ENCODE measurements at places on chromosomes 2 and 18. TPM values are rescaled to one million over a fixed set of nuclear protein-coding genes. Genes with fewer than 3 reads are reported as not detected.

DNA sequence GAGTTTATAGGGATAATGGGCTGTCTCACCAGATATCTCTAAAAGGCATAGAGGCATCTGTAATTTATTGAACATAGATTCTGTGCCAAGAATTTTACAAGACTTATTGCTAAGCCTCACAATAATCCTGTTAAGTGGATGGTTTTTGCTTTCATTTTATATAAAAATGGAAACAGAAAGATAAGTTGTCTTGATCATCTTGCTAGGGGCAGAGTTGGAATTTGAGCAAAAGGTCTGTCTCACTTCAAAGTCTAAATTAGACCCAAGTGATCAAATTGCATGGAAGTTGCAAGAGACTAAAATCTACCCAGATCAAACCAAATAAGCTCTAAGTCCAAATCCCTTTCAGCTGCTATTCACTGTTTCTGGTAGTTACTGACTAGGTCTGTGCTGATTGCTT lies 95.3 kb upstream of the SOX11 start:
- H3K4me3 ChIP-seq: no peak overlapping the region
- H3K4me1 ChIP-seq: no peaks in the 10 kb centered on the region
- H3K27me3 ChIP-seq: peaks cover 2% of the 10 kb centered on the region
- peaks cover 79% of the 10 kb centered on the region for H3K36me3 ChIP-seq

DNA sequence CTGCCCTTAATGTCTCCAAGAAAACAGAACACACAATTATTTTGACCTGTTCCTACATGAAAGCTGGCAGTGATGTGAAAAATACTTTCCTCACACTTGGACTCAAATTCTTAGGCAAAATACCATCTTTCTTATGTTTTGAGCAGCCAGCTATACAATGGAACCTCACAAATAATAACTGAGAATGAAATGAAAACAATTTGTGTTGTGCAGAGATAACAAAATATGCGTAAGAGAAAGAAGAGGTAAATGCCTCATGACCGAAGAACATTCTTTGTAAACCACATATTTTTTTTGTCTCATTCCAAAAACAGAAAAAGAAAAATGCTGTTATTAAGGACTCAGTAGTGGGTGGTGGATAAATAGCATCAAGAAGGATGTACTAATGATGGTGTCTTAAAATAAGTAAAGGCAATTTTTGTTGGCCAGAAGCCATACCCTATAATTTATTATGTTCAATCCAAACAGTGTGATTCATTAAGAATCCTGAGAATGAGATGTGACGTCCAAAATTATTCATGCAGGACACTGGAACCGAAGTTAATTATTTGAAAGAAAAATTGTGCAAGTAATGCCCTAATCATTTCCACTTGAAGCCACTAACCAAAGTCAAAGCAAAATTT lies 193.0 kb upstream of the NETO1 start:
- DNase-seq: no peak
- no peak overlapping the region for H3K4me3 ChIP-seq
- no peaks in the 10 kb centered on the region for H3K36me3 ChIP-seq
- H3K4me1 ChIP-seq: no peaks in the 10 kb centered on the region
- H3K27ac ChIP-seq: no peak overlapping the region
- no peaks in the 10 kb centered on the region for H3K27me3 ChIP-seq

- no peaks in the 10 kb centered on the region for H3K36me3 ChIP-seq
- H3K27me3 ChIP-seq: no peaks in the 10 kb centered on the region
- no peak for DNase-seq
- peaks cover 11% of the 10 kb centered on the region for H3K4me1 ChIP-seq
Observed at GRCh38 chr18:56152551-56153310, 485.7 kb downstream of the TXNL1 start.

DNA sequence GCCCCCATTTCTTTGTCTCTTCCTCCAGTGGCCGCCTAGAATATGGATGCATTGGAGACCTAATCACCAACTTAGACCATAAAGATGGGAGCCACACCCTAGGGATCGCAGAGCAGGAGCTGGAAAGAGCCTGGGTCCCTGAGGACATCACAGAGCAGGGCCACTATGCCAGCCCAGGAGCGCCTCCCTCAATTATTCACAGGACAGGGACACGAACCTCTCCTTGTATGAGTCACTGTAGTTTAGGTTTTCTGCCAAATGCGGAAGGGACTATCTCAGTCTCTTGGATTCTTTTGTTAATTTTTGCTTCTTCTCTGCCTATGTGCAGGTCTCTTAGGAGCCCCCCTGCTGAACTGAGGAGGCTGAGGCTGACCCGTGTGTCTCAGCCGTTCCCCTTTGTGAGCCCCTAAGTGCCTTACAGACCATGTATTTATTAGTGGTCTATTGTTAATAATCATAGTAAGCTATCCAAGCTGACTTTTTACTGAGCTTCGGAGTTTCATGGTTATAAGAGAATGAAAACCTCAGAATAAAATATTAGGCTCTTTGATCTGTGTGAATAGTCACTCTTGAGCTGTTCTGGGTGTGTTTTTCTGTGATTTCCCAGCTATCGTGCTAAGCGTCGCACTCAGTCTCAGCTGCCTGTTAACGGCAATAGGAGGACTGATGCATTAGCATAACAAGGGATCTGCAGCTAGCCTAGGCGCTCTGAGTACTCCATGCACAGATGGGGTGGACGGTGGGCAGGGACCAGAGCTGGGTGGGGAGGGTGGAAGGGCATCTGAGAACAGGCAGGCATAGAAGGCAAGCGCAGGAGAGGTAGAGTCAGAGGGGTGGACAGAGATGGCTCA lies 12.7 kb upstream of the PTPN4 start:
- no peak overlapping the region for H3K4me3 ChIP-seq
- H3K27ac ChIP-seq: no peak overlapping the region
- no peaks in the 10 kb centered on the region for H3K36me3 ChIP-seq
- peaks cover 17% of the 10 kb centered on the region for H3K4me1 ChIP-seq
- no peaks in the 10 kb centered on the region for H3K27me3 ChIP-seq

GRCh38 chr2:17306219-17306618 lies 212.0 kb downstream of the RAD51AP2 start:
- no peak for DNase-seq
- H3K36me3 ChIP-seq: 0 out of 2 replicates have a peak, but pooled peaks cover 2% of the 10 kb centered on the region
- H3K27me3 ChIP-seq: no peaks in the 10 kb centered on the region
- no peak overlapping the region for H3K4me3 ChIP-seq
- no peak overlapping the region for H3K27ac ChIP-seq

GRCh38 chr2:35000453-35000852 lies 1355.1 kb upstream of the CRIM1 start:
- no peaks in the 10 kb centered on the region for H3K36me3 ChIP-seq
- peaks cover 7% of the 10 kb centered on the region for H3K4me1 ChIP-seq
- H3K27me3 ChIP-seq: no peaks in the 10 kb centered on the region
- no peak for DNase-seq

DNA sequence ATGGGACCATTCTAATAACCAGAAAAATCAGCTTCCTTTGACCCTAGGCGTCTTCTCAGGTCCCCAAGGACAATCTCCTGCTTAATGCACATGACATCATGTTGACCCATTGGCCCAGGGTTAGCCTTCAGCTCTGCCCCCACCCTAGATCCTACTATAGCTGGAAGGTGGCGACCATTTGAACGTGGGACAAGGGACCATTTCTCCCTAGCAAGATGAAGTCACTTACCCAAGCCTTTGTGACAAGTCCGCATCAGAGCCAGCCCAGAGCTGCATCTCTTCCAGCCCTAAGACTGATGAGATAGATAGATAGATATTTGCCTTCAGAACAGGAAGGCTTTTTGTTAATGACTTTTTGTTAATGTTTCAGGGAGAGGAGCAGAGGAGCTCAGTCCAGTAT lies 28.2 kb upstream of the TAF1B start:
- no peak overlapping the region for H3K27ac ChIP-seq
- no peak for DNase-seq
- no peak overlapping the region for H3K4me3 ChIP-seq

- peak; percentile 86 for DNase-seq
- H3K27me3 ChIP-seq: peaks cover 18% of the 10 kb centered on the region
- H3K36me3 ChIP-seq: peaks cover 7% of the 10 kb centered on the region
- H3K4me1 ChIP-seq: peaks cover 60% of the 10 kb centered on the region
- no peak overlapping the region for H3K27ac ChIP-seq
- no peak overlapping the region for H3K4me3 ChIP-seq
Observed at GRCh38 chr2:101341901-101342624, 33.6 kb upstream of the RNF149 start.

DNA sequence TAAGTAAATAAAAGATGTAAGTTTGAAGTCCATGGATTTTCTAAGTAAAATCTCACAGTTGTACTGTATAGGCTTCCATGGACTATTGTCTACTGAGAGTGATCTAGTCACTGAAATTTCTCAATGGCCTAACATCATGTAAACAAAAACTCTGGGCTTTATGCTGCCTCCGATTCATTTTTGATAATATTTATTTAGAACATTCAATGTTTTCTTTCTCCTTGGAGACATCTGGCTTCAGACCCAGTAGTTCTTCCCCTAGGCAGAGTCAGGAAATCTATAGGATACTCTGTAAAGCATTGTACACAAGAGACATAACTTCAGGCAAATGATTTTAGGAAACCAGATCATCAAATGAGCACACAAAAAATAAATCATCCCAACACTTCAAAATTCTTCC lies 1208.6 kb upstream of the ZEB2 start:
- H3K4me3 ChIP-seq: no peak overlapping the region
- no peak overlapping the region for H3K27ac ChIP-seq
- no peak for DNase-seq
- no peaks in the 10 kb centered on the region for H3K36me3 ChIP-seq
- H3K4me1 ChIP-seq: no peaks in the 10 kb centered on the region

DNA sequence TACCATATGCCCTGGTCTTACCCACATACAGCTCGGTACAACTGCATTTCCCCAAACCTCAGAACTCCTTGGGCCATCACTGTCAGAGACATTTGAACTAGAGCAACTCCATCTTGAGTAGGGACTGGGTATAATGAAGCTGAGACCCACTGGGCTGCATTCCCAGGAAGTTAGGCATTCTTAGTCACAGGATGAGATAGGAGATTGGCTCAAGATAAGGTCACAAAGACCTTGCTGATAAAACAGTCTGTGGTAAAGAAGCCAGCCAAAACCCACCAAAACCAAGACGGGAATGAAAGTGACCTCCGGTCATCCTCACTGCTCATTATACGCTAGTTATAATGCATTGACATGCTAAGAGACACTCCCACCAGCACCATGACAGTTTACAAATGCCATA lies 131.3 kb downstream of the PIK3C3 start:
- no peaks in the 10 kb centered on the region for H3K27me3 ChIP-seq
- peaks cover 3% of the 10 kb centered on the region for H3K4me1 ChIP-seq
- DNase-seq: no peak
- no peaks in the 10 kb centered on the region for H3K36me3 ChIP-seq

DNA sequence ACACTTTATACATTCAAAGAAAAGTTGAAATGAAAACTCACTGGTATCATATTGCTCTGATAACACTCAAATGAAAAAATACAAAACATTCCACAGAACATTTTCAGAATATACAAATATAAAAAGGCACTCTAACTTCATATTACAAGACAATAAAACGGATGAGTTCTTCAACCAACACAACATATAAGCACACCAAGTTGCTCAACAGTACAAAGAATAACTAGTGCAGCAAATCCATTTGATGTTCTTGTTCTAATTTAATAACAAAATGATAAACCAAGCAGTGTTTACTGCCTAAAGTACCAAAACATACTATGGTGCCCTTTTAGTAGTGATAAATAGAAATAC lies 60.8 kb upstream of the PGAP1 start:
- DNase-seq: no peak
- H3K27ac ChIP-seq: no peak overlapping the region
- H3K36me3 ChIP-seq: no peaks in the 10 kb centered on the region
- peaks cover 31% of the 10 kb centered on the region for H3K4me1 ChIP-seq
- H3K4me3 ChIP-seq: no peak overlapping the region
- H3K27me3 ChIP-seq: no peaks in the 10 kb centered on the region

DNA sequence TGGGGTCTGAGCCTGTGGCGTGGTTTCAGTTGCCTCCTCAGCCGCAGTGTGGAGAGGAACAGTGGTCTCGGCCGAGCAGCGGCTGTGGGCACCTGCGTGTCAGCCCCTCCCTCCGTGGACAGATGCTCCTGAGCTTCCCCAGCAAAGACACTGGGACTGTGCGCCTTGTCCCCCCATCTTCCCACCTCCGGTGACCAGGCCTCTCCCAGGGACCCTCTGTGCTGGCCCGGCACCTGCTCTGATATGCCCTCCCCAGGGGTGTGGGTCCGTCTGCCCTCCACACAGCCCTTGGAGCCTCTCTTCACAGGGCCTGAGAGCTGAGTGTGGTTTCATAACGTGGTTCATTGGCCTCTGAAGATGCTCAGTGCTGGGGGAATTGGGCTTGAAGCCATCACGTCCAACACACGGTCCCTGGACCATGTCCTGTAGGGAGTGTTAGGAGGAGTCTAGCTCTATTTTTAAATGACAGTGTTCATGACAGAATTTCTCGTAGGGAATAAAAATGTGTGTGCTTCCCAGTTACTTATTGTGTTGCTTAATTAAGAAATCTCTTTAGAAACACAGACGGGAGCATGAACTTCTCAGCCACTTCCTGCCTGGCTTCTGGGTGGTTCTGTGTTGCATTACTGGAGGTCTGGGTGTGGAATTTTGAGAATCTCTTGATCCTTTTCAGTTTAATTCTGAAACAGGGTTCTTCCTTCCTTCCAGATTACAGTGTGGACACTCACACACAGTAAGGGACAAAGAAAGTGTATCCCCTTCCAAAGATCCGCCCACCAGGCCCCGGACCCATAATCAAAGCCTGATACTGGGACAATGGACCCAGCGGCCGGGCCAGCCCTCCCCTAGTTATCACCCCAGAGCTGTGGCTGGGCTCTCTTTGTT lies 110.7 kb downstream of the NFATC1 start:
- no peaks in the 10 kb centered on the region for H3K36me3 ChIP-seq
- H3K27me3 ChIP-seq: peaks cover 16% of the 10 kb centered on the region
- DNase-seq: no peak

DNA sequence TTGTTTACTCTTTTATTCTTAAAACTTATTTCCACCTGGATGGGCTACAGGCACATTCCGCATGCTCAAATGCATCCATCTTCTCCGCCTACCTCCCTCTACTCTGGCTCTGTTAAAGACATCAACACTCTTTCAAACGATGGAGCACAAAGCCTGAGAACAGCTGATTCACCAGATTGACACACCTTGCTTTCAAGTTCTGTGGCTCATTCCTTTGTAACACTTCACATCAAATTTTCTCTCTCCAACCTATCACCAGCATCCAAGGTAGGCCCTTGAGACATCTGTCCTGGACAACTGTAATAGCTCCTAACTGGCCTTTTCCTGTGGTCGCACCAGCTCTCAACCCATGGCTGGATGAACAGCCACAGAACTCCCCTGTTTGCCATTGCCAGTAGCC lies 274.5 kb downstream of the BCL11A start:
- no peak overlapping the region for H3K4me3 ChIP-seq
- no peak for DNase-seq
- no peaks in the 10 kb centered on the region for H3K27me3 ChIP-seq
- H3K4me1 ChIP-seq: 0 out of 2 replicates have a peak, but pooled peaks cover 4% of the 10 kb centered on the region

Gene CNTNAP5
- total RNA-seq: 0.34 TPM

Gene CFLAR
- 19.9 TPM for total RNA-seq

Gene CTDP1
- total RNA-seq: 34.5 TPM

Gene EML6
- total RNA-seq: 2.5 TPM

Gene LAMA1
- total RNA-seq: 60.7 TPM

Gene ASAP2
- total RNA-seq: 14.5 TPM

Gene SDC1
- total RNA-seq: 47.3 TPM

All from WTC11 (cell line).